ENCODE measurements at places on chromosomes 16 and 17.
A peak's percentile ranks its signal among the peaks of the same experiment; 100 is the strongest.

- DNase-seq, result peak; percentile 38
These were observed 773 bp downstream of the BLTP2 start for GRCh38 chr17:28643983-28644786.

DNA sequence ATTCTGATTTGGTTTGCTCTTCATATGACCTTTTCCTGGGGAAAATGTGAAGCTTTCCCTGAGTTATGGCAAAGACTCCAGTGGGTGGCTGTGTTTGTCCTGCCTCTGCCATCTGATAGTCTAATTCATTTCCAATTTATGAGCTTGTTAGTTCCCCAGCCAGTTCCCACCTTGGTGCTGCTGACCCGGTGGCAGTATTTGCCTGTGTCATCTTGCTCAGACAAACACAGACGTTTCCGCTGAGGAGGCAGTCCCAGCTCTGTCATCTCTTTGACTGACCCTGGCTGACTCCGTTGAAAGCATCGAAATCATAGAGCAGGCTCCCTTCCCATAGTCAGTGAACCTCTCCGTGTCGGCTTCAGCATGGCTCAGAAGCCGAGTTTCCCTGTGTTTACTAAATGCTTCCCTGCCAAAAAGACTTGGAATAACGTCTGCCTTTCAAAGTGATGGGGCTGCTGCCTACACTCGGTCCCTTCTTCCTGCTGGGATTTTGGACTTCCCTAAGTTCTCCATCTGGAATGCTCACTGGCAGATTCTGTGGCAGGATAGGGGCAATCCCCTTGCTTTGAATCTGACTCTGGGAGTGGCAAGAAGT, 538.3 kb downstream of the NPIPA7 start:
- DNase-seq, result no peak

DNA sequence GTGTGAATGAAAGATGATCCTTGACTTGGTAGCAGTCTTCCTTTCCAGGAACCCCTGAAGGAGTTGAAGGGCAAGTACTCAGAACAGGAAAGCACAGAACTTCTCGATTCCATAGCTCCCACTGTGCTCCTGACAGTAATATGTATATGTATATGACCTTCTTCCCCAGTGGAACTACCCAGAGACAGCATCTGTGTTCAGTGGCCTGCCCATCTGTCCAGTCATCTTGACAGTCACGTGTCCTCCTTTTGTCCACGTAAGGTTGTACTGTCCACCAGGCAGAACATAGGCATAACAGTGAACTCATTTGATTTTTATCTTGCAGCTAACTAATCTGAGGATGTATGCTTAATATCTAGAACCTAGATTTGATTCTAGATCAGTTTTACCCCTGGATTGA, 37.8 kb upstream of the RASL10B start:
- no peak for DNase-seq

- no peak for DNase-seq
These were observed at the start of gene MFSD6L for GRCh38 chr17:8798846-8799569. Gene MFSD6L (minus strand): TSS chr17:8799365. CDS start chr17:8799120, 245 bp downstream.

GRCh38 chr17:31490019-31490650, 98.7 kb downstream of the RAB11FIP4 start:
- no peak for DNase-seq

DNA sequence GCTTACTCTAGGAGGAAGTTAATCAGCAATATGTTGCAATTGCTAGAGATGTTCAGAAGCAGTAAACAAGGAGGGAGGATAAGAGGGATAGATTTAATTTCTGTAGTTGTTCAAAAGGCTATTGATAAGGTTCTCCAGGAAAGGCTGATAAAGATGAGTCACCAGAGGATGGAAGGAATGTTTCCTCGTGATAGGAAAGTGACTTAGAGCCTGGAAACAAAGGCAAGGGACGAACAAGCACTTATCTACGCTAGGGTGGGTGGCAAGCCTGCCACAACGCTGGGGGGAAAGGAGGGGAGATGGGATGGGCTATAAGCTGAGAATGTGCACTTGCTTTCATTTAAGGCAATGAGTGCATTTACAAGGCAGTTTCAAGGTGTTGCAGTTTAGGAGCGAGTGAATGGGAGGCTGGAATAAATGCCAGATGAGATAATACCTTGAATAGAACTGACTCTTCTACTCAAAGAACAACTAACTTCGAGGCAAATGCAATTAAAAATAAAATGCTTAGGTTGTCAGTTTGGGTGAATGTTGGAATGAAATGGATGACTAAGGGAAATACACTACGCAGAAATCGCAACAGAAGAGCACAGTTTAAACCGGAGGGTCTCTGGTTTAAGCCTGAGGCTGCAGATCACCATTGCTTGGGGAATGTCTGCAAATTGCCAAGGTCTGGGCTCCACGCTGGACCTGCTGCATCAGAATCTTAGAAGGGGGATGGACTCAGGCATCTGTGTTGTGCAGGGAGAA, 76.0 kb upstream of the RBBP6 start:
- no peak for DNase-seq

GRCh38 chr16:85544016-85544415, 69.1 kb upstream of the GSE1 start:
- no peak for DNase-seq

DNA sequence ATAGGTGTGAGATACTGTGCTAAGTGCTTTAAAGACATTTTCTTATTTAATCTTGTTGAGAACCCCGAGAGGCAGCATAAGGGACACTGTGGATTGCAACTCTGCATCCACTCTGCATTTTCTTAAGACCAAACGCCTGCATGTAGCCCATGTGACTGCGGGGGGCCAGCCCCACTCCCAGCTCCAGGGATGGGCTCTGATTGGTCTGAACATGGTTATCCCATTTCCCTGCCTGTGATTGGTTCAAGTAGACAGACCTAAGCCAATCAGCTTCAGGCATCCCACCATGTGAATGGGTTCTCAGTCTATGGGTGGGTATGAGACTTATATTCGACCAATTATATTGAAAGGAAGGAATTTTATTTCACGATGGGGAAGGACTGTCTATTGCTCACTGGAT, 33.2 kb upstream of the USP7 start:
- DNase-seq, result no peak
